Left renal cortex interstitium (tissue), 4 donors: ENCODE measurements at places on chromosomes 5 and 9. TPM values are rescaled to one million over a fixed set of nuclear protein-coding genes. Genes with fewer than 3 reads are reported as not detected.

C8G gene
- 1.0 TPM for polyA plus RNA-seq

CCNO gene
- polyA plus RNA-seq: 13.9 TPM

ARSI gene
- polyA plus RNA-seq: 2.5 TPM

FGF18 gene
- 0.81 TPM for polyA plus RNA-seq

DCTN3 gene
- 95.2 TPM for polyA plus RNA-seq
